Heart right ventricle (tissue), 16 donors: ENCODE measurements at places on chromosomes 3 and 15. TPM values are rescaled to one million over a fixed set of nuclear protein-coding genes. Genes with fewer than 3 reads are reported as not detected.
A peak's percentile ranks its signal among the peaks of the same experiment; 100 is the strongest.

- H3K36me3 ChIP-seq: no peaks in the 10 kb centered on the region
- peaks cover 54% of the 10 kb centered on the region for H3K4me1 ChIP-seq
- H3K27me3 ChIP-seq: no peaks in the 10 kb centered on the region
Measured at GRCh38 chr15:40565333-40566238, 744 bp upstream of the CCDC32 start.

Gene ARGFX
- polyA plus RNA-seq: not detected

Gene GDPGP1
- 3.0 TPM for polyA plus RNA-seq

Gene CHCHD4
- polyA plus RNA-seq: 20.1 TPM

DNA sequence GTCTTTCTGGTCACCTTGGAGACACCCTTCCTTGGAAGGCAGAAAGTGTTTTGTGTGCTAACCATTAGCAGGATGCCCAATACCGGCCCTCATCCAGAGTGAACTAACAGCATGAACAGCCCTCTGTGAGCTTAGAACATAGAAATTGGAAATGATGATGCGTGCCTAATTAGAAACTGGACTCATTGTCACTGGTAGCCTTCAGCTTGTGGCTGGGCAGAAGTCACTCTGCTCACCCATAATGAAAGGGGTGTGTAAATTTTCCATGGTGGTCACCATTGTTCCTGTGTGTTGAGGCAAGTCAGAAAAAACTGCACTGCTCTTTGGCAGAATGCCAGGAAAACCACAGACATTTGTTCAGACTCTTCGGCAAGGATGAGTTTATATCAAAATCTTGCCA, 74.7 kb upstream of the CNTN4 start:
- H3K4me3 ChIP-seq: no peak overlapping the region
- H3K36me3 ChIP-seq: no peaks in the 10 kb centered on the region
- no peaks in the 10 kb centered on the region for H3K27me3 ChIP-seq
- no peaks in the 10 kb centered on the region for H3K4me1 ChIP-seq

DNA sequence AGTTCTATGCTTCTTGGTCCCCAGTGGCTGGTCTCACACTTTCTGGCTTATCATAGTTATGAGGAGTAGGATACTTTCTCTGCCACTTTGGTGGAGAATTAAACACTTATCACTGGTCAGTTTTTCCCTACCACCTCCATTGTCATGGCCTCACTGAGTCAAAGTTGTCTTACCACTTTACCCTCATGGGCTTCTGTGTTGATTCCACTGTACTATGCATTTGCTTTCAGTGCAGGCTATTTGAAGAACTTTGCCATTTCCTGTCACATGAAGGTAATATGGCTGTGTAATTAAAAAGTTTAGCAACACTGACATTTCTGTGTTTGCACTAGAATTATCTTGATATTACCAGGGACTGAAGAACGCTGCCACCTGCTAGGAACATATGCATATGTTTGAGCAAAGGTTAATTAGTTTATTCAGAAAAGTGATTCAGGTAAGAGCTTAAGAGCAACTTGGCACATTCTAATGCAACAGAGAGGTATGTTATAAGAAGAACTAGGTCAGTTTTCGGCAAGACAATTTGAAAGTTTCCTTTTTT, 377.3 kb downstream of the PDCD6IP start:
- DNase-seq: no peak
- no peak overlapping the region for H3K27ac ChIP-seq
- H3K27me3 ChIP-seq: peaks cover 6% of the 10 kb centered on the region
- no peaks in the 10 kb centered on the region for H3K4me1 ChIP-seq

DNA sequence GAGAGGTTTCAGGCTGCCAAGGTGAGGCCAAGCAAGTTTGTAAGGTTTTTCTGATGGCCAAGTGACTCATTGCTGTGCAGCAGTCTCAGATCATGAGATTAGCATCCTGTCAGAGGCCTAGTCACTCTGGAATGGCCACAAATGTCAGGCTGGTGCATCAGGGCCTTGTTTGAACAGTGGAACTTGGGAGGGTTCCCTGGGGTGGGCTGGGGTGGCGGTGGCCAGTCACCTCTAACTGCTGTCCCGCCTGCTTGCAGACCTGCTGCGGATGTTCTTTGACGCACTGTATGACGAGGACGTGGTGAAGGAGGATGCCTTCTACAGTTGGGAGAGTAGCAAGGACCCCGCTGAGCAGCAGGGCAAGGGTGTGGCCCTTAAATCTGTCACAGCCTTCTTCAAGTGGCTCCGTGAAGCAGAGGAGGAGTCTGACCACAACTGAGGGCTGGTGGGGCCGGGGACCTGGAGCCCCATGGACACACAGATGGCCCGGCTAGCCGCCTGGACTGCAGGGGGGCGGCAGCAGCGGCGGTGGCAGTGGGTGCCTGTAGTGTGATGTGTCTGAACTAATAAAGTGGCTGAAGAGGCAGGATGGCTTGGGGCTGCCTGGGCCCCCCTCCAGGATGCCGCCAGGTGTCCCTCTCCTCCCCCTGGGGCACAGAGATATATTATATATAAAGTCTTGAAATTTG, 2.8 kb upstream of the FAM131A start:
- no peak overlapping the region for H3K27ac ChIP-seq
- peaks cover 58% of the 10 kb centered on the region for H3K4me1 ChIP-seq
- DNase-seq: no peak
- no peak overlapping the region for H3K4me3 ChIP-seq

Gene CLRN1
- not detected for polyA plus RNA-seq

GRCh38 chr3:16101295-16102186, 72.9 kb upstream of the GALNT15 start:
- H3K27me3 ChIP-seq: no peaks in the 10 kb centered on the region
- no peaks in the 10 kb centered on the region for H3K4me1 ChIP-seq
- H3K36me3 ChIP-seq: no peaks in the 10 kb centered on the region
- no peak for DNase-seq
- H3K27ac ChIP-seq: no peak overlapping the region

Gene RTP3
- not detected for polyA plus RNA-seq

- H3K27me3 ChIP-seq: no peaks in the 10 kb centered on the region
- H3K4me3 ChIP-seq: no peak overlapping the region
- no peak overlapping the region for H3K27ac ChIP-seq
- peaks cover 16% of the 10 kb centered on the region for H3K4me1 ChIP-seq
Measured at GRCh38 chr15:31435912-31436628, 109.4 kb downstream of the KLF13 start.

Gene LMAN1L
- polyA plus RNA-seq: 18.4 TPM

- H3K4me1 ChIP-seq: no peaks in the 10 kb centered on the region
- H3K36me3 ChIP-seq: no peaks in the 10 kb centered on the region
- H3K27me3 ChIP-seq: no peaks in the 10 kb centered on the region
- no peak overlapping the region for H3K27ac ChIP-seq
Measured at GRCh38 chr3:116339441-116340028, 105.8 kb downstream of the LSAMP start.

DNA sequence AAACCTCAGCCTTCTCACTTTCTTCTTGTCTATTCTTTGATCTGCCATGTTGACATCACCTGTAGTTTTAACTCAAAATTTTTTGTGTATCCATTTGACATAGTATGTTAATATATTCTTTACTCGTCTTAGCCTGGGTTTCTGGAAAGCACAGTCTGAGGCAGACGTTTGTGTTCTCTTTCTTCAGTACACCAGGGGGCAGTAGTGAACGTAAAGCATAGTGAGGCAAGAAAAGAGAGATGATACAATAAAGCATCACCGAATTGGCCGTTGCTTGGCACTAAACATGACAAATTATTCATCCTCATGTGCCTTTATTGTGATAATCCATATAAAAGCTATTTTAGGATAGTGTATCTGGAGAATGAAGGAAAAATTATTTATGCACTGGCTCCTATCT, 141.0 kb upstream of the MYRIP start:
- H3K4me1 ChIP-seq: no peaks in the 10 kb centered on the region
- H3K27me3 ChIP-seq: peaks cover 7% of the 10 kb centered on the region
- H3K27ac ChIP-seq: no peak overlapping the region
- no peaks in the 10 kb centered on the region for H3K36me3 ChIP-seq
- H3K4me3 ChIP-seq: no peak overlapping the region

DNA sequence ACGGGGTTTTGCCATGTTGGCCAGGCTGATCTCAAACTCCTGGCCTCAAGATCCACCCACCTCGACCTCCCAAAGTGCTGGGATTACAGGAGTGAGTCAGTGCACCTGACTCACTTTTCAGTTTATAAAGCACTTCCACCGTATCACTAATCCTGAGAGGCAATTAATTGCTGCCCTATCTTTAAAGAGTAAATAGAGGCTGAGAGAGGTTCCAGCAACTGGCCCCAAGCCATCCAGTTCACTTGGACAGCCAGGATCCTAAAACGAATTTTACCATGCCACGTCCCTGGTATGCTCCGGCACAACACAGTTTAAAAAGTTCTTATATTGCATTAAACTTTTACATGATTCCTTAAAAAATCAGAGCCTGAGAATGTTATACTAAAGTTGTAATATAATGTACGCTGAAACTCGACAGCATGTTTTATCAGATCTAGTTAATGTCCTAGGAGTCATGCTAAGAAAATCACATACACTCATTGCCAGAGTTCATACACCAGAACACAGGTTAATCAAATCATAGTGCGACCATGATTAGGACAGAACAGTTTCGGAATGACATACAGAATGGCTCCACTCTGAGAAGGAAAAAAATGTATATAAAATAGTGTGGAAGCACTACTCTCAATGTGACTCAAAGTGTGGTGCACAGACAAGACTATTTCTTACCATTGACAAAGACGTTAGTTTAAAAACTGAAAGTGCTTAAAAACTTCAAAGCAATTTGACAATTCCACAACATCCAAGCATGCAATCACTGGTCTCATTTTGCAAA, 125.4 kb downstream of the ULK4 start:
- H3K4me1 ChIP-seq: no peaks in the 10 kb centered on the region
- H3K36me3 ChIP-seq: no peaks in the 10 kb centered on the region
- no peak for DNase-seq
- no peak overlapping the region for H3K4me3 ChIP-seq
- no peaks in the 10 kb centered on the region for H3K27me3 ChIP-seq
- no peak overlapping the region for H3K27ac ChIP-seq

Gene CP
- polyA plus RNA-seq: 6.6 TPM

DNA sequence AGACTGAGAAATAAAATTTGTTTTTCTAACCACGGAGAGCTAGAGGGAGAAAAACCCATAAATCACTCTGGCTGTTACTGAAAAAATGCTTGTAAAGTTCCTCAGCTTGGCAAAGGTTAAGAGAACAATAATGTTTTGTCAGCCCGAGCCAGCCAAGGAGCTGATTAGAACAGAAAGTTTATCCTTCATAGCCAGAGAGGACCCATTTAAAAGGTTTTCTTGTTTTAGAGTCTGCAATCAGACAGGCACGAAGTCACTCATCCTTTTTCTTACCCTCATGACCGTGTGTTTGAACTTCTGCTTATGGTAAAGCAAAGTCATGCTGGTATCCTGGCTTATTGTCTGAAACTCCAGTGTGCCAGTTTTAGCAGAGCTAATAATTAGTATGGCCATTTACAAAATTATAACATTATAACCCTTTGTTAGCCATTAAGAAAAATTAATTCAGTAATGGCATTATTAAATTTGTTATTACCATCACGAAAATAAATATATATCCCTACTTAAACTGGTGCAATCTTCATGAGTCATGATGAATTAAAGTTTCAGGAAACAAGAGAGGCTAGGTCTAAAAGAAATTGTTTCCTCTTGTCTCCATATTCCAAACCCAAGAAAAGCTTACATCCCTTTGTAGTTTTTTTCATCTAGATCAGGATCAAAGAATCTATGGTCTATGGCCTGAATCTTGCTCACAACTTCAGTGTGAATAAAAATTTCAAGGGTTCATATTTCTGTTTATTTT, 13.5 kb upstream of the STXBP5L start:
- no peak for DNase-seq
- H3K4me3 ChIP-seq: no peak overlapping the region
- no peaks in the 10 kb centered on the region for H3K36me3 ChIP-seq
- H3K27ac ChIP-seq: no peak overlapping the region

GRCh38 chr3:100289339-100289738, 28.5 kb downstream of the TBC1D23 start:
- peaks cover 96% of the 10 kb centered on the region for H3K36me3 ChIP-seq
- H3K4me3 ChIP-seq: no peak overlapping the region
- no peaks in the 10 kb centered on the region for H3K27me3 ChIP-seq
- H3K4me1 ChIP-seq: no peaks in the 10 kb centered on the region
- no peak overlapping the region for H3K27ac ChIP-seq
- DNase-seq: no peak

Gene SPESP1
- 5.3 TPM for polyA plus RNA-seq

Gene GP9
- polyA plus RNA-seq: 0.13 TPM

DNA sequence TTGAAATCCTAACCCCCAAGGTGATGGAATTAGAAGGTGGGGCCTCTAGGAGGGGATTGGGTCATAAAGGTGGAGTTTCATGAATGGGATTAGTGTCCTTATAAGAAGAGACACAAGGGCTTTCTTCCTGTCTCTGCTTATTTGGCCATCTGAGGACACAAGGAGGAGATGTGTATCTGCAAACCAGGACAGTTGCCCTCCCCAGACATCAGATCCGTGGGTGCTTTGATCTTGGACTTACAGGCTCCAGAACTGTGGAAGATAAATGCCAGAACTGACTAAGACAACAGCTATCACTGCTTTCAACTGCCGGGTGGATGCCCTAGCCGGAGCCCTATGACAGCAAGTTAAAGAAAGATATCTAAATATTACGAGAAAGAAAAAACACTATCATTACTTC, 94.4 kb downstream of the CHRNA7 start:
- DNase-seq: no peak
- no peak overlapping the region for H3K4me3 ChIP-seq
- H3K36me3 ChIP-seq: no peaks in the 10 kb centered on the region
- no peaks in the 10 kb centered on the region for H3K4me1 ChIP-seq
- H3K27me3 ChIP-seq: no peaks in the 10 kb centered on the region

DNA sequence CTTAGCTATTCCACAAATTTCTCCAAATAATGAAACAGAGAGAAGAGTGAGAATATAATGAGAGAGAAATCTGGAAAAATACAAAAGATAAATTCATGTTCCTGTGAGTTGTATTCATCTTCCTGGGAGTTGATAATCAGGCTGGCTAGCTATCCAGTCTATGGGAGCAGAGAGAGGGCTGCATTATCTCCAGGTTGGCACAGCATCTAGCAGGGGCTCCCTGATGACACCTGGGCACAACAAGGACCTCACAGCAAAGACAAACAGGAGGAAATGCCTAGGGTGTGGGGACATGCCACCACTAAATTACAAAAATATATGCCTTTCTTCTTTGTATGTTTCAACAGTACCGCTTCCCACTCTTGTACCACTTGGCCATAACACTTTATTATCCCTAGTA, 1.9 kb downstream of the EHD4 start:
- H3K27me3 ChIP-seq: no peaks in the 10 kb centered on the region
- H3K4me1 ChIP-seq: peaks cover 59% of the 10 kb centered on the region
- H3K27ac ChIP-seq: peak overlapping the region; percentile 38
- peaks cover 1% of the 10 kb centered on the region for H3K36me3 ChIP-seq
- no peak for DNase-seq

Gene SUCNR1
- polyA plus RNA-seq: not detected

DNA sequence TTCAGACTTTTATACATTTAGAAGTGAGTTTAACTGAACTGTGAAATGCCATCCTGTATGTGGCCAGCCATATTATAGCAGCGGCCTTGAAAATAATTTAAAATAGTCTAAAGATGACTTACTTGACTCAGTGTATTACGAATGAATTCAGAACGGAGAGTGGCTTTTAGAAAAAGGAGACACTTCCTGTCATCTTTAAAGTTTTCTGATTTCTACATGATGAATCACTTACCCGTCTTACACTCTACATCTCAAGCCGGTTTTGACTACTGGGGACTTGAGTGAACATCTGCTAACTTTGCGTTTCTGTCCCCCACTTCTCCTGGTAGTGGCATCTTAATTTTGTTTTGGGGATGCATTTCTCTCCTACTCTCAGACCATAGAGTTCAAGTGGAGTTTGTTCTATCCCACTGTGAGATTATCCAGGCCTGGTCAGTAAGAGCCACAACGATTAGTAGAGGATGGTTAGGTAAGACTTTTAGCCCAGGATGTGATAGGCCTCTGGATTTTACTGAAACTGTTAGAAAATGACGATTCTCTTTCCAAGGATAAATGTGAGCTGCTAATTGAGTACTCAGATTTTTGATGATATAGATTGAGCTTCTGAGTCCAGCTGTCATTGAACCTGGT, 175.4 kb upstream of the CADPS start:
- no peak for DNase-seq
- no peak overlapping the region for H3K4me3 ChIP-seq
- no peaks in the 10 kb centered on the region for H3K27me3 ChIP-seq
